ENCODE measurements at places on chromosomes 11 and 22.

DNA sequence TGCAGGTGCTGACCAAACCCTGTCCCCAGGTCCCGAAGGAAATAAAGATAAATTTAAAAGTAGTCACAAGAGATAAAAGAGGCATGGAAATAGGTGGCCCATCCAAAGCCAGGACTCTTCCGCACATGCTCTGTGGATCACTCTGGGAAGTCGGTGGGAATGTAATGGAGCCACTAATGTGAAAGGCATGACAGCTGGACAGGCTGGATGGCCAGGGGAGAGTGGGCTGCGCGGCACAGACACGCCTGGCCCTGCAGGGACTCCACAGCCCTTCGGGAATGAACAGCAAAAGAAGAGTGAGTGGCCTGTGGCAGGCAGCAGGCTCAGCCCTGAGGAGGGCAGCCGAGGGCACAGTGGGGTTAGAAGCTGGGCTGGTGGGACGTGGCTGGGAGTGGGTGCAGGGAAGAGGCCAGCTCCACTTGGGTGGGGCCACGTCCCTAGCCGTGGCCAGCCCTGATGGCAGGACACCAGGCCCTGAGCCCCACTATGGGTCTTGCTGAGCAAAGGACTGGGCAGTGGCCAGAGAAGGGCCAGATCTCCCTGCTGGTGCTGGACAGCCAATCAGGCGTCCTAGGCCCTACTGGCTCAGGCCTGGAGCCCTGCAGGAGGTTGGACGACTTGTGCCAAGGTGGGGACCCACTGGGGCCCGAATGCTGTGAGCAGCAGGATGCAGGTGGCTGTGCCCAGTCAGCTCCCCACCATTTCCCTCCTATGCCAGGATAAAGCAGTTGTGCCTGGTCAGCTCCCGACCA is 31.3 kb upstream of the GNB1L start:
- DNase-seq: no peak

- DNase-seq: no peak
Measured at GRCh38 chr11:96324912-96325311, 18.1 kb downstream of the MAML2 start.

GRCh38 chr22:37923927-37924326 is 17.8 kb downstream of the MICALL1 start:
- DNase-seq: no peak

- peak; percentile 37 for DNase-seq
Measured at GRCh38 chr11:106087815-106088435, 10.5 kb downstream of the AASDHPPT start.

GRCh38 chr11:45649544-45650165 is 15.8 kb downstream of the CHST1 start:
- no peak for DNase-seq

GRCh38 chr11:75813124-75813523 is 1.9 kb upstream of the UVRAG start:
- DNase-seq: no peak

DNA sequence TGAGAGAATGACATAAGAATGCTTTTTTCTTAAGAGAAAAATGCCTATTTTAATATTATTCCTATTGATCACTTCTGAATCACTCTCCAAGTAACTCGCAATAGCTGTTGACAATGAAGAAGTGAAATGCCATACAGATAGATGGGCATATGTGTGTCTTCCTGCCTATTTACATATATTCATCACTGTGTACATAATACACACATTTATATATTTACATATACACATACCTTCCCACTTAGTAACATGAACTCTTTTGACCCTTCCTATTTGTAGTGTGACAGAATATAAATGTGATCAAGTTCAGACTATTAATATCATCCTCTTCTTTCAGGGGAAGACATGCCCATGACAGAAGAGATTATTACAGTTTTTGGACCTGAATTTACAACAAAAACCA is 756.7 kb downstream of the DLG2 start:
- no peak for DNase-seq

DNA sequence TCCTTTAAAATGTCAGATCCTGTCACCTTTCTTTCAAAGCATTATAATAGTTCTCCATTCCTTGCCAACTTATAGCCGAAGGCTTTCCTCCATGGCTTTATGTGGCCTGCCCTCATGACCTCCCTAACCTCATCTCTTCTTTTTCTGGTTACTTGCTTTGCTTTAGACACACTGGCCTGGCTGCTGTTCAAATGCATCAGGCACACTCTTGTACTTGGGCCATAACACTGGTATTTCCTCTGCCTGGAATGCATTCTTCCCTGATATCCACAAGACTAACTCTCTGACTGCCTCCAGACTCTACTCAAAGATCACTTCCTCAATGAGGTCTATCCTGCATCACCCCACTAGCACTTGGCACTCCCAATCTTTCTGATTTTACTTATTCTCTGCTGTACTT is 710.3 kb downstream of the KCNA4 start:
- DNase-seq: no peak

DNA sequence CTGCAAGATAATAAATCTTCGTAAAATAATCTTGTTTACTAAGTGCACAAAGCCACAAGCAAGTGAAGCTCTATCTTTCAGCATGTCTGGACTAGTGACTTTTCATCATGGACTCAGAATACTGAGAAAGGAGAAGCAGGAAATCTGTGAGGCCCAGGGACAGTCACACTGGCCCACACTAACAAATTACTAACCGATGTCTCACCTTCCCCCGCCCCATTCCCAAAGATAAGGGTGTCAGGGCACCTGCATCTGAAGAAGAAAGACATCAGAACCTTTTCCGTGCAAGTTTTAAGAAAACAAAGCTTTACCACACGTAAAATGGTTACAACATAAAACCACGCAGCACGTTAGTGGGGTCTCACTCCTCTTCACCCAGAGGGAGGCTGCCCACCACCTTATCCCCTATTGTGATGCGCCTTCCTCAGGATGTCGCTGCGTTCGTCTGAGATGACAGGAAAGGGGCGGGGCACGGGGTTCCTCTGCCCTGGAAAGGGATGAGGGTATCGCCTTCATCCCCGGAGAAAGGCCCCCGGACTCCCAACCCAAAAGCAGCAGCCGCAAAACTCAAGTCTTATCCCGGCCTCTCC is 616 bp downstream of the BTBD10 start:
- DNase-seq: peak; percentile 38

GRCh38 chr11:59186130-59186594 is 14.2 kb downstream of the DTX4 start:
- DNase-seq: peak; percentile 48

GRCh38 chr22:35882211-35883030 is 146.2 kb downstream of the RBFOX2 start:
- DNase-seq: no peak

DNA sequence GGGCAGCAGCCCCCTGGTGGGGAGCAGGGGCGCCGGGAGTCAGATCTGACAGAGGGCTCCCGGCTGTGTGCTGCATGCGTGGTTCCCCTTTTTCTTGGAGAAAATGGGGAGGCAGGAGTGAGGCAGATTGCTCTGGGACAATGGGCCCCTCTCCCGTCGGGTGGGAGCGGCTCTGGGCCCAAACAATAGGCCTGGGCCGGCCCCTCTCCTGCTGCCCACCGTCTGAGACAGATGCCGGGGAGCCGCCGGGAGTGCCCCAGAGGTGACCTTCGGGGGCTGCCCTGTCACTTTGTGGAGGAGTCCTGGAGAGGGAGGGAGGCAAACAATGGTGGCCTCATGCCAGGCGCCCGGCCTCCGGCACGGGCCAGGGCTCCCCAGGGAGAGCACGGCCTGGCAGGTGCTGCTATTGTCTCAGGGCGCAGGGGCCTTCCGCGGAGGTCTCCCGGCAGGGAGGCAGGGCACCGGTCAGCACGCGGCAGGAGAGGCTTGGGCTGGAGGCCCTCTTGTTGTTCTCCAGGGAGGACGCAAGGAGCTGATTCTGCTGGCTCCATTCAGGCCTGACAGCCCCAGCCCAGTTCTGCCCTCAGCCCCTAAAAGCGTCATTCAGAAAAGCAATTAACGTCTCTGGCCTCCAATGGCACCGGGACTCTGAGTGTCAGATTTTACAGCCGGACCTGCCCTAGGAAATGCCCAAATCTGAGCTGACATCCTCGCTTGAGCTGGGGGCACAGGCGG is 44.8 kb downstream of the SMIM38 start:
- DNase-seq: no peak

DNA sequence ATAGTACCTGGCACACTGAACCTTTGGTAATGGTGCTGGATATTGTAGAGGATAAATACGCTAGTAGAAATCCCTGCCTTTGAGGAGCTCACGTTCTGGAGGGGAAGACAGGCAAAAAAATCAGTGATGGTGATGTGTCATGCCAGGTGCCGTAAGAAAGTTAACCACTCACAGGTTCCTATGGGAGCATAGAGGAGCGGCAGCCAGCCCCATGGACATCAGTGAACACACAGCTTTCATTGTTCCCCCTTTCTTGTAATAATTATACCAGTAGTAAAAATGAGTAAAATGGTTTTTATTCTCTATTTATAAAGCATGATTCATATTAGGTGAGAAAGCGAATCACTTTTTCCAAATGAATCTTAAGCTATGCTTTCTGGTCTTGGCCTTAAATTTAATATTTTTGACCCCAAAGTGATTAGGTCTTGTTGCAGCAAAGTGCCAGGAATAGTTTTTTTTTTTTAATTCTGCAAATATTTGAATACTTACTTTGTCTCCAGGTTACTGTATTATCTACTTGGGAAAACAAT is 57.9 kb downstream of the UVRAG start:
- no peak for DNase-seq

DNA sequence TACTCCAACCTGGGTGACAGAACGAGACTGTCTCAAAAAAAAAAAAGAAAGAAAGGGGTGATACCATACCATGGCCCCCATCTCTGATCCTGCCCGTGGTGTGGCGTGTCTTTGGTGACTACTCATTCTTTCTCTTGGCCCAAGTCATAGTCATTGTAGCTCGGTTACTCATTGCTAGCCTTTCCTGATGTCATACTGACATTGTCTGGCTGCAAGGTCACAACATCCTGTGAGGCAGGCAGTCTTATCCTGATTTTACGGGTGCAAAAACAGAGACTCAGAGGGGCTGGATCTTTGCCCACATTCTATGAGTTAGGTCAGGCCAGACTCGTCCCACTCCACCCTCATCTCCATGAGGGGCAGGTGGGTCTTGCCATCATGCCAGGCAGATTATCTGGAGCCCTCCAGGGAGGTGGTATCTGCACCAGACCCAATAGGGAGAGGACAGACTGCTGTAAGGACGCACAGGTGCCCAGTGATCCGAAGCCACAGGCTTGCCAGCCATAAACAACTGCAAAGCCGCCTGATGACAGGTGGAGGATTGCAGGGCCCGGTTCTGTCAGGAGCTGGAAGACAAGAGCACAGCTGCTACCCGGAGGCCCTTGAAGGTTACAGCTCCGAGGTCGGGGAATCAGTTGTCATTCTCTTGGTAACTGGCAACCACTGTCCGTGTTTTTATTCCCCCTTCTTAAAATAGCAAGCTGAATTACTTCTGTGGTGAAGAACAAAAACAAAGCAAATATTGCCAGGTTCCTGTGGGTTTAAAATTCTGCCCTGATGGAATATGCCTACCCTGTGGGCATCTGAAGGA is 13.8 kb downstream of the TOM1 start:
- no peak for DNase-seq

- no peak for DNase-seq
Measured at GRCh38 chr22:40395607-40396006, 25.2 kb downstream of the SGSM3 start.

- DNase-seq: no peak
Measured at GRCh38 chr22:37095113-37095512, 14.4 kb downstream of the TMPRSS6 start.

DNA sequence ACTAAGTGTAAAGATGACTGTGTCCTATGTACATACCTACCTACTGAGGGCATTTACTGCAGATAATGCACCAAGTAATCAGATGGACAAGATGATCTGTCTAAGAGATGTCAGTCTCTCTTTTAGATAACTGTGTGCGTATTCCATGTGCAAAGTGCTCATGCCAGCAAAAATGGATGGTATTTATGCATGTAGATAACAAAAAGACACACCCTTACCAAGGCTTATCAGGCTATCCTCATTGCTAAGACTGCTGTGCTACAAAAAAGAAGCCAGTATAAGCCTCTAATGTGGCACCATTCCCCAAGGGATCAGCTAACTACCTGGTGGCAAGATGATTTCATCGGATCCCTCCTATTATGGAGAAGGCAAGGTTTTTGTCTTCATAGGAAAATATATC is 34.3 kb upstream of the CD44 start:
- DNase-seq: no peak

- DNase-seq: no peak
Measured at GRCh38 chr22:29727131-29727523, 7.3 kb downstream of the CABP7 start.

DNA sequence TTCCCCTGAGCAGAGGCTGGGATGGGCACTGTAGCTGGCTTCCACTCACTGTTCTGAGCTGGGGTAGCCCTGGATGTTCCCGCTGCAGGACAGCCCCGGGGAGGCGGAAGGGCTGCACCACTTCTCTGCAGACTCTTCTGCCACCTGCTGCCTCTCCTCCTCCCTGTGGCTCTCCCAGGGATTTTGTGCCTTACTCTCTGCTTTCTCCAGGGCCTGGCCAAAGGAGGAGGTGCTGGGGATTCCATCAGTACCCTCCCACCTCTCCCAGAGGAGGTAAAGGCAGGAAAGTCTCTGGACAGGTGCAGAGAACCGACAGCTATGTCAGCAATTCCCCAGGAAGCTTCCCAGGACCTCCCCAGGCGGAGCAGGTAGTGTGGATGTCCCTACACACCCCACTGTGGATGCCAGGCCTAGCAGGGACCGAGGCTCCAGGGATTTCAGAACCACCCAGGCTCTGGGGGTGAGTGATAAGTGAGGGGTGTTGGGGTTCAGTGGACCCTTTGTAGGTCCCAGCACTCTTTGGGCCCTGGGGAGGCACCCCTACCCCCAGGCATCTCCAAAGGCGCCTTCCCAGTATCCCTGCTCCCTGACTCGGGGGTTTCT is 11.3 kb downstream of the DUSP8 start:
- no peak for DNase-seq

DNA sequence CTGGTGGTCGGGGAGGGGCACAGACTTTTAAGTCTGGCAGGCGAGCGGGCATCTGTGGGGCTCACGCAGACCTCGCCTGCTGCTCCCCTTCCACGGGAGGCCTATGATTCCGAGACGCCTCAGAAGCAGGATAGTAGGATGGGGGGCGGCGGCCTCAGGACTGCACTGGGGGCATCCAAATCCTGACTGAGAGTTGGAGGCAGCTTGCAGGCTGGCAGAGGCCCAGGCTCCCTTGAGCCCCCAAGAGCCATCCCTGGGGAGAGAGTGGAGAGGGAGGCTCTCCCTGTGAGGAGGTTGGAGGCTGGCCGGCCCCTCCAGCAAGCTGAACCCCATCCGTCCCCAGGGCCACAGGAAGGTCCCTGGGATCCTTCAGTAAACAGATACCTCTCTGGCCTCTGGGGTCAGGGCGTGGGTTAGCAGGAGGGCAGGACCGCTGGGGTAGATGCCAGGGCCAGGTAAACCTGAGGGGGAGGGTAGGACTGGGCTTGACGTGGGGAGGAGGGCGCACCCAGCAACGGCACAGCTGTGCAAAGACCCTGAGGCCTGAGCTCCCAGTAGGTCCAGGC is 33.3 kb downstream of the SBF1 start:
- no peak for DNase-seq

DNA sequence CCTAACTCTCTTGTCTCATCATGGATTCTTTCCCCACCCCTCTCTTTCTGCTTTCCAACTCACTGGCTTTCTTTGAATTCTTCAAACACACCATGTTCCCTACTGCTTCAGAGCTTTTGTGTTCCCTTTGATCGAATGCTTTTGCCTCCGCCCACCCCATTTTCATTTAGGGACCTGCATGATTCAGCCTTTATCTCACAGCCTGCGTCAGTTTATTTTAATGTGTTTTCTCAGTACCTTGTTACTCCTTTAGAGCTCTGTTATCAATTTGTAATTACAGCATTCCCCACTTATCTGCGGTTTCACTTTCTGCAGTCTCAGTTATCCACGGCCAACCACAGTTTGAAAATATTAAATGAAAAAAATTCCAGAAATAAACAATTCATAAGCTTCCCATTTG is 451.3 kb downstream of the METTL15 start:
- no peak for DNase-seq

All from activated CD4-positive, alpha-beta T cell treated with anti-CD3 and anti-CD28 coated beads, Interleukin-2, amount 50 U/mL, for 1 hour (primary cell).